ENCODE measurements at places on chromosomes 2 and 18. TPM values are rescaled to one million over a fixed set of nuclear protein-coding genes. Genes with fewer than 3 reads are reported as not detected.

- H3K4me1 ChIP-seq: peaks cover 14% of the 10 kb centered on the region
- H3K27me3 ChIP-seq: peaks cover 13% of the 10 kb centered on the region
- no peak overlapping the region for H3K27ac ChIP-seq
These were observed 923 bp downstream of the FIGLA start for GRCh38 chr2:70789304-70790135.

NEU4 gene
- 3.6 TPM for total RNA-seq

RAB1A gene
- 88.1 TPM for total RNA-seq

DNA sequence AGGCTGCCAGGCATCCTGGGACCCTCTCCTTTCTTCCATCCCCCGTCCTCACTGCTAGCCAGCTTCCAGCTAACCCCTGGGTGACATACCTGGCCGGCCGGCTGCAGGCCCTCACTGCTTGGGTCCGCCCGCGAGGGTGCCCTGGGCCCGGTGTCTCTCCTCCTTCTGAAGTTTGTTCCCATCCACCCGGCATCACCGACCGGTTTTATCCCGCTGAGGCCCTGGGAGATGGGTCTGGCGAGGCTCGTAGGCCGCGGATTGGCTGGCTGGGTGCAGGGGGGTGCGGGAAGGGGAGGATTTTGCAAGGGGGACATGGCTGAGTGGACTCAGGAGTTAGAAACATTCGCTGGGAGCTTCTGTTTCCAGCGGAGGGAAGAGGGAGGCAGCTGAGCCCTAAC lies at the start of gene PAX8:
Gene PAX8 (minus strand): TSS at position 180 of the 398 bp plus-strand sequence. CDS start 527 bp downstream, outside the sequence.
- no peak within 1 kb of the TSS for H3K27ac ChIP-seq
- H3K4me3 ChIP-seq: no peak within 1 kb of the TSS
- peaks cover 49% of the 10 kb centered on the region for H3K27me3 ChIP-seq

GRCh38 chr18:13653746-13654433 lies 72.5 kb downstream of the FAM210A start:
- H3K27me3 ChIP-seq: no peaks in the 10 kb centered on the region
- no peak for DNase-seq
- no peak overlapping the region for H3K4me3 ChIP-seq
- H3K4me1 ChIP-seq: no peaks in the 10 kb centered on the region
- no peak overlapping the region for H3K27ac ChIP-seq
- no peaks in the 10 kb centered on the region for H3K36me3 ChIP-seq

- no peak overlapping the region for H3K4me3 ChIP-seq
- peak; percentile 42 for DNase-seq
- peaks cover 14% of the 10 kb centered on the region for H3K4me1 ChIP-seq
- no peak overlapping the region for H3K27ac ChIP-seq
- H3K36me3 ChIP-seq: no peaks in the 10 kb centered on the region
These were observed 30.0 kb upstream of the NTSR2 start for GRCh38 chr2:11699686-11700670.

DNA sequence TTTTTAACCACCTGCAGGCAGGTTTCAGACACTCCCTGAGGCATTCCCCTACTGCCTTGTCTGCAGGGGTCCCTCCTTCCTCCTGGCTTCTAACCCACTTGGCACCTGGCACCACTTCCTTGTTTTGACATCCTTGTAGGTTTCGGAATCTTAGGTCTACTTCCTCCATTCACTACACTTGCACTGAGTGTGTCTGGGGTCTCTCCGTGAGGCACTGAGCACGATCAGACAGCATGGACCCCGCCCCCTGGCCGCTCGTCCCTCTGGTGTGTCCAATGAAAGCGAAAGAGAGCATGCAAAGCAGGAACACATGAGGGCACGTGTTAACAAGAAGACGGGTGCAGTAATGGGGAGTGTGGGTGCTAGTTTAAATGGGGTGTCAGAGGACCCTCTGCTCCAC lies 63.8 kb downstream of the HAUS1 start:
- H3K4me3 ChIP-seq: no peak overlapping the region
- no peaks in the 10 kb centered on the region for H3K27me3 ChIP-seq
- H3K4me1 ChIP-seq: no peaks in the 10 kb centered on the region
- no peak overlapping the region for H3K27ac ChIP-seq
- DNase-seq: no peak

DNA sequence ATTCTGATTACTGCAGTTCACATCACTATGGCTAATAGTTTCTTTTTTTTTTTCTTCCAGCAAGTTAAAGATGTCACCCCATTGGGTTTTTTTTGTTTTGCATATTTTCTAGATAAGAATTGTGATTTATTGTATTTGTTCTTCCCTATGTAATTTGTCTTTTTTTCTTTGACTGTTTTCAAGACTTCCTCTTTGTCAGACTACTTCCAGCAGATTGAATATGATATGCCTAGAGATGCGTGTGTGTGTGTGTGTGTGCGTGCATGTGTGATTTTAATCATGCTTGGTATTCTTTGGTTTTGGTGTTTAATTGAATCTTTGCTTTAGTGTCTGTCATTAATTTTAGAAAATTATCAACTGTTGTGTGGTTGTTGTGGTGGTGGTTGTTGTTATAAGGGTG lies 166.7 kb upstream of the SLC39A10 start:
- H3K4me3 ChIP-seq: no peak overlapping the region
- H3K27ac ChIP-seq: no peak overlapping the region
- H3K36me3 ChIP-seq: no peaks in the 10 kb centered on the region
- H3K4me1 ChIP-seq: no peaks in the 10 kb centered on the region
- DNase-seq: no peak

MRPL44 gene
- 21.9 TPM for total RNA-seq

- H3K4me1 ChIP-seq: peaks cover 7% of the 10 kb centered on the region
- H3K27ac ChIP-seq: no peak overlapping the region
- H3K4me3 ChIP-seq: no peak overlapping the region
- peaks cover 3% of the 10 kb centered on the region for H3K36me3 ChIP-seq
These were observed 8.9 kb downstream of the GTF3C2 start for GRCh38 chr2:27347641-27348040.

DNA sequence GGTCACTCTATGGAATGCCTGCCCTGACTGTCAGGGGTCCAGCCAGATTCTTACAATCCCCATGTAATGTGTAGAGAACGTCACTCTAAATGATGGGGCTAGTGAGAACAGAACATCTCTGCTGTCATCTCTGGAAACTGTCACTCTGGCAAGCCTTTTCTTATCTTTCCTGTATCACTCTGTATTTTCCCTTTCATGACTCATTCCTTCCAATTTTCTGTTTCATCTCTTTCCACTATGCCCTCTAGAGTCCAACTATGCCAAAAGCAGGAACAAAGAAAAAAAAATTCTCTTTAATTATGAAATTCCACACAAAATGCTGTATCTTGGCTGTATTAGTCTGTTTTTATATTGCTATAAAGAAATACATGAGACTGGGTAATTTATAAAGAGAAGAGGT lies 608.8 kb downstream of the ADCYAP1 start:
- no peaks in the 10 kb centered on the region for H3K4me1 ChIP-seq
- no peak overlapping the region for H3K27ac ChIP-seq
- no peaks in the 10 kb centered on the region for H3K36me3 ChIP-seq

DNA sequence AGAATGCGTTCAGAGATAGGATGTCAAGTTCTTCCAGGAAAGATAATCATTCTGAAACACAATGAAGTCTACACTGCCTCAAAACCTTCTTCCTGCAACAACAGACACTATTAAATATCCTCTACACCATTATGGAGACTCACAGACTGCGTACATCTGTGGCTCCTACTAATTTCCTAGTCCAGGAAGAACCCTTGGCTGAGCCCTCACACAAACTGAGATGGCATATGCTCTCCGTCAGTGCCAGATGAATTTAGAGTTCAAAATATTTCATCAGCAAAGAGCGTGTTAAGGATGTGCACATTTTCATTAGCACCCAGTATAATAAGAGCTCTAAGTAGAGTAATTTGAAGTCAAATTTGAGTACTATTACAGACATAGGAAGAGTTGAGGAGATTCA lies 117.2 kb downstream of the TCF4 start:
- no peaks in the 10 kb centered on the region for H3K36me3 ChIP-seq
- no peaks in the 10 kb centered on the region for H3K4me1 ChIP-seq
- no peak for DNase-seq
- H3K27ac ChIP-seq: no peak overlapping the region
- no peaks in the 10 kb centered on the region for H3K27me3 ChIP-seq

- H3K4me3 ChIP-seq: no peak overlapping the region
- H3K36me3 ChIP-seq: no peaks in the 10 kb centered on the region
- H3K27me3 ChIP-seq: no peaks in the 10 kb centered on the region
- no peak for DNase-seq
- no peak overlapping the region for H3K27ac ChIP-seq
These were observed 668.2 kb upstream of the HS6ST1 start for GRCh38 chr2:128986867-128987268.

PMAIP1 gene
- total RNA-seq: 9.5 TPM

- no peak overlapping the region for H3K4me3 ChIP-seq
- DNase-seq: peak; percentile 92
- H3K4me1 ChIP-seq: peaks cover 69% of the 10 kb centered on the region
- no peaks in the 10 kb centered on the region for H3K36me3 ChIP-seq
- H3K27ac ChIP-seq: peak overlapping the region; percentile 80
These were observed 71.0 kb upstream of the ITM2C start for GRCh38 chr2:230793572-230794359.

PIEZO2 gene
- 27.8 TPM for total RNA-seq

DIPK1C gene
- not detected for total RNA-seq

TMEM163 gene
- total RNA-seq: 0.33 TPM

DNA sequence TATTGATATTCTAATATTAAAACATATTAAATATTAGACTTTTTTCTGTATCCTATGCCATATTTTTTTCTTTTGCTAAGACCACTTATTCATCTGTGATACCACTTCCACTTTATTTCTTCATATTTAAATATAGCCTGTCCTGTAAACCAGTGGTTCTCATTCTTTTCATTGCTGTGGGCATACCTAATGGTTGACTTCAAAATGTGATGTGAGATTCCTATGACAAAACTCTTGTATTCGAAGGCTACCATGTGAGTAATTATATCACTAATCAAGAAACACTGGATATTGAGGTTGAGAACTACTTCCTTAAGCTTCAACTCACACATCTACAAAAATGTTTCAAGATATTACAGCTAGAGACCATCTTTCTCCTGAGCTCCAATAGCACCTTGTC lies 3.6 kb downstream of the SCRN3 start:
- DNase-seq: no peak
- H3K36me3 ChIP-seq: no peaks in the 10 kb centered on the region
- H3K27me3 ChIP-seq: no peaks in the 10 kb centered on the region
- H3K4me3 ChIP-seq: no peak overlapping the region

DNA sequence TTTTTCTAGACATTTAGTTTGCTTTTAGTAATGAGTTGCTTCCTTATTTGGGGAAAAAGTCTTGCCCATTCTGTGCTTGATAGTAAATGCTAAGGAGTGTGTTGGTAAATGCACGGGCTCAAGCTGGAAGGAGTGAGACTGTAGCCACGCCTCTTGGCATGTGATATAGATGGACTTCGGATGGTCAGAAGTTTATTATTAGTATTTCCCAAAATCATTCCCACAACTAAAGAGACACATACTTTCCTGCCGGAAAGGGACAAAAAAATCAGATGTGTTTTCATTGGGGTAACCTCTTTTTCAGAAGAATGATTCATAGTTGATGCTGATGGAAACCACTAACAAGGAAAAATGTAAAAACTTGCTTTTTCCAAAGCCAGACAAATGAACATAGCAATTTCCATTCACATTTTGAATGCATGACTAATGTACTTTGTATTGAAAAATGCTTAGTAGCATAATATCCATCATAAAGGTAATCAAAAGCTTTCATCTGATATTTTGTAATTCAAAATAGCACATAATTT lies 133.2 kb downstream of the ZNF532 start:
- H3K27me3 ChIP-seq: no peaks in the 10 kb centered on the region
- no peak for DNase-seq
- H3K4me1 ChIP-seq: no peaks in the 10 kb centered on the region
- no peak overlapping the region for H3K4me3 ChIP-seq
- no peak overlapping the region for H3K27ac ChIP-seq

- no peaks in the 10 kb centered on the region for H3K27me3 ChIP-seq
- no peak overlapping the region for H3K4me3 ChIP-seq
- peak; percentile 85 for DNase-seq
- peak overlapping the region; percentile 41 for H3K27ac ChIP-seq
These were observed 380.4 kb downstream of the TNS1 start for GRCh38 chr2:217622205-217623060.

DNA sequence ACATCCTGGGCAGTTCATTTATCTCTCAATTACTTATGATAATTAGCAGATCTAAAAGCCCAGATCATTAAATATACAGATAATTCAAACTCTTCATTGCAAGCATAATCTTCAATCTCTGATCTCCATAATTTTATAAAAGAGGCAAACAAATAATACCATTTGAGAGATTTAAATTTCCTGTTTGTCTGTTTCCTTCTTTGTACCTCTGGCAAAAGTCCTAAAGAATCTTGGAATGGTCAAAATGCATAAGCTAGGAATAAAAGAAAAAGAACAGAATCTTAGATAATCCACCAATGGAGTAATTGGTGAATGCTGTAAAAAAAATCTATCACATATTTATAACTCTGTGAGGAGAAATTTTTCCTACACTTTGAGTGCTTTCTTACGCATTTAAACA lies 1080.9 kb upstream of the ZEB2 start:
- H3K27ac ChIP-seq: no peak overlapping the region
- no peak for DNase-seq
- H3K4me1 ChIP-seq: no peaks in the 10 kb centered on the region
- H3K27me3 ChIP-seq: no peaks in the 10 kb centered on the region

- peaks cover 20% of the 10 kb centered on the region for H3K36me3 ChIP-seq
- no peaks in the 10 kb centered on the region for H3K27me3 ChIP-seq
- peaks cover 34% of the 10 kb centered on the region for H3K4me1 ChIP-seq
- no peak overlapping the region for H3K27ac ChIP-seq
- H3K4me3 ChIP-seq: no peak overlapping the region
- DNase-seq: peak; percentile 45
These were observed 123.3 kb downstream of the CTIF start for GRCh38 chr18:48662011-48662661.

- no peak overlapping the region for H3K4me3 ChIP-seq
- no peak for DNase-seq
- no peaks in the 10 kb centered on the region for H3K36me3 ChIP-seq
- H3K27me3 ChIP-seq: no peaks in the 10 kb centered on the region
- H3K4me1 ChIP-seq: peaks cover 26% of the 10 kb centered on the region
- H3K27ac ChIP-seq: no peak overlapping the region
These were observed 115.1 kb downstream of the NAB1 start for GRCh38 chr2:190763901-190764514.

- no peaks in the 10 kb centered on the region for H3K27me3 ChIP-seq
- H3K27ac ChIP-seq: no peak overlapping the region
- no peak overlapping the region for H3K4me3 ChIP-seq
- no peak for DNase-seq
These were observed 889.3 kb upstream of the CELF4 start for GRCh38 chr18:38454764-38455469.

- H3K27me3 ChIP-seq: no peaks in the 10 kb centered on the region
- no peak overlapping the region for H3K4me3 ChIP-seq
- H3K4me1 ChIP-seq: no peaks in the 10 kb centered on the region
These were observed 65.8 kb upstream of the CREB1 start for GRCh38 chr2:207464007-207464406.

GRCh38 chr2:8872821-8873432 lies 35.5 kb upstream of the KIDINS220 start:
- no peak overlapping the region for H3K4me3 ChIP-seq
- H3K27me3 ChIP-seq: no peaks in the 10 kb centered on the region
- peaks cover 8% of the 10 kb centered on the region for H3K36me3 ChIP-seq
- H3K27ac ChIP-seq: no peak overlapping the region
- DNase-seq: no peak

All from sigmoid colon (tissue), 7 donors.